ENCODE measurements at places on chromosomes 11 and 22. TPM values are rescaled to one million over a fixed set of nuclear protein-coding genes. Genes with fewer than 3 reads are reported as not detected.

- H3K4me1 ChIP-seq, result no peaks in the 10 kb centered on the region
- peak overlapping the region; percentile 64 for H3K4me3 ChIP-seq
- H3K27me3 ChIP-seq, result no peaks in the 10 kb centered on the region
- H3K36me3 ChIP-seq, result peaks cover 20% of the 10 kb centered on the region
These were observed 824 bp upstream of the CBX6 start for GRCh38 chr22:38872831-38873248.

- H3K4me3 ChIP-seq, result no peak overlapping the region
- H3K27ac ChIP-seq, result peak overlapping the region; percentile 23
- no peak for DNase-seq
- no peaks in the 10 kb centered on the region for H3K36me3 ChIP-seq
These were observed 1.7 kb upstream of the LINC01488 start for GRCh38 chr11:69479591-69480271.

DNA sequence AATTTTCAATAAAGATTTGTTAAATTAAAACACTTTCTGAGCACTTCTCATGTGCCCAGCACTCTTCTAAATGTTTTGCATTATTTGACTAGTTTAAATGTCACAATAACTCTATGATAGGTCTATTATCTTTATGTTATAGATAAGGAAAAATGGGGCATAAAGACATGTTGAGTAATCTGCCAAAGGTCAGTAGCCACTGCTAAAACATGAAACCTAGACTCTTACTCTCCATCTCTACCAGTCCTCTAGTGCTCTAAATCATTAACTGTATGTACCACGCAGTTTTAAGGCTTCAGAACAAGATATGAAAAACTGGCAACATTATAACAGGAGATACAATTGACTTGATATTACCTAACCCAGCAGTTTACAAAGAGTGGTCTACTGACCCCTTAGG lies 6.9 kb downstream of the RAB6A start:
- DNase-seq, result no peak
- no peaks in the 10 kb centered on the region for H3K27me3 ChIP-seq
- no peak overlapping the region for H3K4me3 ChIP-seq

GRCh38 chr22:24026733-24027132 lies 15.6 kb downstream of the CABIN1 start:
- H3K4me3 ChIP-seq, result no peak overlapping the region
- DNase-seq, result no peak
- H3K27me3 ChIP-seq, result no peaks in the 10 kb centered on the region
- H3K36me3 ChIP-seq, result no peaks in the 10 kb centered on the region
- no peak overlapping the region for H3K27ac ChIP-seq

GRCh38 chr11:13963169-13963948 lies 836 bp downstream of the SPON1 start:
- H3K27me3 ChIP-seq, result peaks cover 11% of the 10 kb centered on the region
- DNase-seq, result no peak
- H3K36me3 ChIP-seq, result no peaks in the 10 kb centered on the region
- H3K4me1 ChIP-seq, result peaks cover 26% of the 10 kb centered on the region

- no peak overlapping the region for H3K27ac ChIP-seq
- H3K4me1 ChIP-seq, result no peaks in the 10 kb centered on the region
- no peaks in the 10 kb centered on the region for H3K36me3 ChIP-seq
- no peak overlapping the region for H3K4me3 ChIP-seq
- no peaks in the 10 kb centered on the region for H3K27me3 ChIP-seq
These were observed 82.9 kb upstream of the ARHGAP20 start for GRCh38 chr11:110795112-110795624.

DNA sequence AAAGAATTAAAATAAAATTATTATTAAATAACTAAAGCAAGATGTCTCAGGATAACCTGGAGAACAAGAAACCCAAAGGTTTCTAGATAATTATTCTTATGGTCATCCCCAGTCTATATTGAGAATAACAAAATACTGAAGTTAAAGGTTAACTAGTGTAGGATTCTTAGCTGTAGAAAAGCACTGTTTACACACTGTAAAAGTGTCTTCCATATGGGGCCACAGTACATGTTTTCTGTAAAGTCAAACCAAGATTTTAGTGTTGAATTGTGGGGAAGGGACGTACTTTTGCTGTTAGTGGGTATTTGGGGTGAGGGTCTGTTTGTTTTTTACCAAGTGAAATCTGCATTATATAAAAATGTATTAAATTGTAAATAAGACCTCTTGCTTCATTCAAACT lies 47.5 kb upstream of the SOX6 start:
- H3K4me1 ChIP-seq, result no peaks in the 10 kb centered on the region
- no peak overlapping the region for H3K27ac ChIP-seq
- no peaks in the 10 kb centered on the region for H3K27me3 ChIP-seq

Gene SPI1
- 7.5 TPM for total RNA-seq

Gene CASP5
- total RNA-seq, result not detected

Gene HOATZ
- total RNA-seq, result not detected

Gene PHETA2
- total RNA-seq, result 12.7 TPM

Gene OR8D4
- not detected for total RNA-seq

Gene MDK
- 26.4 TPM for total RNA-seq

Data from right atrium auricular region (tissue), 2 donors.